ENCODE measurements at places on chromosomes 6 and 20. TPM values are rescaled to one million over a fixed set of nuclear protein-coding genes. Genes with fewer than 3 reads are reported as not detected.

GRCh38 chr6:9612489-9612888, 802.4 kb downstream of the TFAP2A start:
- no peaks in the 10 kb centered on the region for H3K27me3 ChIP-seq
- no peak overlapping the region for H3K27ac ChIP-seq
- H3K4me1 ChIP-seq = no peaks in the 10 kb centered on the region
- H3K4me3 ChIP-seq = no peak overlapping the region
- no peaks in the 10 kb centered on the region for H3K36me3 ChIP-seq
- DNase-seq = no peak

DNA sequence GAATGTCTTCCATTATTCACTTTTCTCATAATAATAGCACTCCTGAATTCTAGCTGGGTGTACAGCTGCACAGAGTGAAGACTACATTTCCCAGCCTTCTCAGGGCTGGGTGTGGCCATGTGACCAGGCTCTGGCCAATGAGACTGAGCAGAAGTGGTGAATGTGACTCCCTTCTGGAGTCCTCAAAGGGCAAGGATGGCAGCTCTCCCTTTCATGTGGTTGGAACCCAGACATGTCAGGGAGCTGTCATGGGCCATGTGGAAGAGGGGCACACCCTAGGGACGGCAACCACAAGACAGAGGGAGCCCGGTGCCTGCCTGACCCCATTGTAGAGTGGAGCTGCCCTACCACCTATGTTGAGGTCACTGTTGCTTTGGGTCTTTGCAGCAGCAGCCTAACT, 312.8 kb upstream of the SULF2 start:
- H3K4me3 ChIP-seq = no peak overlapping the region
- no peak overlapping the region for H3K27ac ChIP-seq
- H3K4me1 ChIP-seq = no peaks in the 10 kb centered on the region
- no peaks in the 10 kb centered on the region for H3K36me3 ChIP-seq
- DNase-seq = no peak
- H3K27me3 ChIP-seq = peaks cover 3% of the 10 kb centered on the region

The OVOL2 gene
- not detected for total RNA-seq

The MMS22L gene
- total RNA-seq = 10.5 TPM

The CD40 gene
- total RNA-seq = 10.1 TPM
